Amniotic stem cell (primary cell): ENCODE measurements at places on chromosomes 2 and 18.

GRCh38 chr2:3743951-3744555, 40.7 kb downstream of the DCDC2C start:
- DNase-seq = no peak

DNA sequence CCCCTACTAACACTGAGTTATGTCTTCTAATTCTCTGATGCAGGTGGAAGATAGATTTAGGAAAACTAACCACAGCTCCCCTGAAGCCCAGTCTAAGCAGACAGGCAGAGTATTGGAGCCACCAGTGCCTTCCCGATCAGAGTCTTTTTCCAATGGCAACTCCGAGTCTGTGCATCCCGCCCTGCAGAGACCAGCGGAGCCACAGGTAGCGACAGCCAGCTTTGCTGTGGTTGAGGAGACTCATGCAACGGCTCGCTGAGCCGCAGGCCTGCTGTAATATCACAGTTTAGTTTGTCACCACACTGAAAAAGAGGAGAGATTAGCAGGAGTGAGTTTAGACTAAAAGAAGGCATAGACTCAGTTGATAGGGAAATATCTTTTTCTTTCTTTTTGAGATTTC, 131.0 kb upstream of the IL1R2 start:
- no peak for DNase-seq

DNA sequence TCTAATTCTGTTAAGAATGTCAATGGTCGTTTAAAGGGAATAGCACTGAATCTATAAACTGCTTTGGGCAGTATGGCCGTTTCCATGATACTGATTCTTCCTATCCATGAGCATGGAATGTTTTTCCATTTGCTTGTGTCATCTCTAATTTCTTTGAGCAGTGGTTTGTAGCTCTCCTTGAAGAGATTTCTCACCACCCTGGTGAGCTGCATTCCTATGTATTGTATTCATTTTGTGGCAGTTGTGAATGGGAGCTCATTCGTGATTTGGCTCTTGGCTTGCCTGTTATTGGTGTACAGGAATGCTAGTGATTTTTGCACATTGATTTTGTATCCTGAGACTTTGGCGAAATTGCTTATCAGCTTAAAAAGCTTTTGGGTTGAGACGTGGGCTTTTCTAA, 38.3 kb upstream of the WDR75 start:
- no peak for DNase-seq

DNA sequence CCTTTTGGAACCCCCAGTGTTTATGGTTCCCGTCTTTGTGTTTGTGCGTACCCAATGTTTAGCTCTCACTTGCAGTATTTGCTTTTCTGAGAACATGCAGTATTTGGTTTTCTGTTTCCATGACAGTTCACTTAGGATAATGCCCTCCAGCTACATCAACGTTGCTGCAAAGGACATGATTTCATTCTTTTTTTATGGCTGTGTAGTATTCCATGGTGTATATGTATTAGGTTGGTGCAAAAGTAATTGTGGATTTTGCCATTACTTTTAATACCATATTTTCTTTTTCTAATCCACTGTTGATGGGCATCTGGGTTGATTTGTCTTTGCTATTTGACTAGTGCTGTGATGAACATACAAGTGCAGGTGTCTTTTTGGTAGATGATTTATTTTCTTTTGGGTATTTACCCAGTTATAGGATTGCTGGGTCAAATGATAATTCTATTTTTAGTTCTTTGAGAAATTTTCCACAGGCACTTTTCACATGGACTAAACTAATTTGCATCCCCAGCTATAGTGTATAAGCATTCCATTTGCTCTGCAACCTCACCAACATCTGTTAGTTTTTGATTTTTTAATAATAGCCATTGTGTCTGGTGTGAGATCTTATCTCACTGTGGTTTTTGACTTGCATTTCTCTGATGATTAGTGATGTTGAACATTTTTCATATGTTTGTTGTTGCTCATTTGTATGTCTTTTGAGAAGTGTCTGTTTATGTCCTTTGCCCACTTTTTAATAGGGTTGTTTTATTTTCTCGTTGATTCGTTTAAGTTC, 63.6 kb downstream of the CERS6 start:
- no peak for DNase-seq

DNA sequence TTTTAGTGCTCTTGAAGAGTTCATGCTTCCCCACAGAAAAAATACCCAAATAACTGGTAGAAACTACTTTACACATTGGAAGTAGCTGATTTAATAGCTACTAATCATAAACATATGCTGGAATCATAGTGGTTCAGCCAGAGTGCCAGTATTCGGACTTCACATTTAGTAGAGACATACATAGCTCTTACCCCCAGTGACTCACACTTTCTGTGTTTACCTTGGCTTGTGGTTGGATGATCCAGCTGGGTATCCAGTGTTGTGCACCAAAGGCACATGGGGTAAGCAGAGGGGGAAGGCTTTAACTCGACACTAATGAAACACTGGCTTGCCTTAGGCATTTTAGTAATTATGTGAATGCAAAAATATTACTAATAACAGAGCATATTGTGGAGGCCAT, 18.1 kb downstream of the ARHGAP28 start:
- peak; percentile 43 for DNase-seq

GRCh38 chr18:60663060-60663989, 290.8 kb upstream of the MC4R start:
- DNase-seq = no peak

- no peak for DNase-seq
Observed at GRCh38 chr2:183605440-183605839, 481.2 kb downstream of the NUP35 start.

DNA sequence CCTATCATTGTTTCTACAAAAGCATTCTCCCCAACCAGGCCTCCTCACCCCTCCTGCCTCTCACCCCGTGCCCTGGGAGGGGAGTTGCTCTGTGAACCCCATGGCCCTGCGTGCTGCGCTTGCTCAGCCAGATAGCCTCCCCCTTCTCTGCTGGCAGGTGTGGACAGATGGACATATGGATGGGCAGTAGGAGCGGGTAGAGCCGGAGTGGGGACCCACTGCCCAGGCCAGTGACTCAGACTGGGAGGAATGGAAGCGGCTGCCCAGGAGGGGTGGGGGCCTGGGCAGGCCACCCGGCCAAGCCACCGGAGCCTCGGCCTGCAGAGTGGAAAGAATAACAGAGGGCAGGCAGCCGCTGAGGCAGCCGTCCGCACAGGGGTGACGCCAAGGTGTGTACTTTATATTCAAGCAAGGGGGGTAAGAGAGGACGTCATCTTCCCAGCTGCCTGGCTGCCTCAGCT, 8.7 kb downstream of the CYP26B1 start:
- DNase-seq = no peak

- no peak for DNase-seq
Observed at GRCh38 chr2:210860276-210860675, 303.9 kb downstream of the CPS1 start.

DNA sequence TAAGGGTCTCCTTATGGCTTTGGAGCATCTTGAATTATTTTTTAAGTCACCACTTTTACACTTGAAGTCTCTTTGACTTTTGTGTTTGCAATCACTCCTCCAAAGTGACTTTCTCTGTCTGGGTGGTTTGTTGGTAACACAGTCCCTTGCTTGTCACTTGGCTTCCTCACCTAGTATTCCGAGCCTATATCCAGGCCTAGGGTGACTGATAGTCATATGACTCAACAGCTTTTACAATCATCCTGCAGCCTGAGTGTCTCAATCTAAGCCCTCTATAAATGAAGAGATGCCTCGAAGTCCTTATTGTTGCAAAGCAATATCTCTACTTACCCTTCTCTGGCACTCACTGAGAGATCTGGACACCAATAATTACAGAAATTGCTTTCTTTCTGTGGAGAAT, 53.9 kb upstream of the SETBP1 start:
- DNase-seq = no peak

- DNase-seq = no peak
Observed at GRCh38 chr2:234768608-234769196, 183.1 kb upstream of the SH3BP4 start.

DNA sequence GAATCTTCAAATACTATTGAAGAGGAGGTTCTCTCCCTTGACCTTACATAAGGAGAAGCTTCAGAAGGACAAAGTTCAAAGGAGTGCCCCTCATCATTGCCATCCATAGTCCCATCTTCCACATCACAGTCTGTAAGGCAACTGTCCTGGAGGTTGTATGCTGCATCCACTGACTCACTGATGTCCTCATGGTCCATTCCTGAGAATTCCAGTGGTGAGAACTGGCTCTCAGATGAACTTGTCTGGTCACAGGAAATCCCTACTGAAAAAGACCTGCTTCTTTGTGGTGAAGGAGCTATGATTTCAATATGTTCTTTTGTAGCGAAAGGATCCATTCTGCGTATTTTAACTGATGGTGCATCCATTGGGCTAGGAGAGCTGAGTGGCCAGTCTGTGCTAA, 52.2 kb downstream of the EIF2AK3 start:
- DNase-seq = no peak

DNA sequence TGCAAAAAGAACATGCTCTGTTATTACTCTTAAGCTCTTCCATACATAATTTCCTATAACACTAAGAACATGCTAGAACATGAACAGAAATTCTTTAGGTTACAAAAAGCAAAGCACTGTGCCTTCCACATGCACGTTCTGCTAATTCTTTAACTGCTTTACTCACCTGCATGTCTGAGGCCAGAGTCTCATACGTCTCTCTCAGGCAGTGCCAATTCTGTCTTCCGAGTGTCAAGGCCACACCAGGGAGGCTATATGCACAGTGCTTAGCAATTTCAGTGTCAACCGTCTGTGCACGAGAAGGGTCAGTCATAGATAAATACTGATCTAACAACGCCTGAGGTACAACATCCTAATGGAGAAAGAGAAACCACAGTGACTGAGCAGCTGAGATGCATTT, 55.1 kb downstream of the PPP4R1 start:
- no peak for DNase-seq
